ENCODE measurements at places on chromosomes 13 and 19.

DNA sequence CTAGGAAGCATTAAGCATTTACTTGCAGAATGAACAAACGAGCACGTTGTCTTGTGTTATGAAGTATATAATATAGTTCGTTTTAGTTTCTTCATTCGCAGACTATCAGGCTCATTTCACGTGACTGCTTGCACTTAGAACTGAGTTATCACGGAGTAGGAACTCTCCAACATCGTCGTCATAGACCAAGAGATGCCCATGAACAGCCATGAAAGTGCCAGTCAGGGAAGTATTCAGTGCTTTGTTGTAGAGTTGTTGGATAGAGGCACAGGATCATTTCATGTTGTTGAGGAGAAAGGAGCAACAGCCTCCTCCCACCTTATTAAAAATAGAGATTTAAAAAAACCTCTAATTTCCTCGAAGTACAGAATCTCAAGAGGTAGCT is 977 bp upstream of the IL17D start:
- no peak for DNase-seq

- no peak for DNase-seq
Measured at GRCh38 chr19:14317157-14317556, 64.1 kb upstream of the ADGRE5 start.

DNA sequence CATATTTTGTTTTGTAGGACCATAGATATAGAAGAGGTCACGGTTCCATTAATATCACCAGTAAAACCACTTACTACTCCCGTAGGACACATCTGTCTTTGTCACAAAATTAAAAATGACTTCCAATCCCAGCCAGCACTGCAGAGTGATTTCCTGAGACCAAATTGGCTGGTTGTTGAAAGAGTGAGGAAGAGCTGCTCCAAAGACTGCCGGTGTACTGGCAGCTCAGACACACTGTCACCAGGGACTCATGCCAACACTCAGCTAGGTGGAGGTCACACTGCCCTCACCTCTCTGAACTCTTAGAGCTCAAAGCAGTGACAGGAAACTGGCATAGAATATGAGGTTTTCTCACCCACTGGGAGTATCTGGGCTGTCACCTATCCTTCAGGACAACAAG is 52.1 kb downstream of the FLT1 start:
- DNase-seq = no peak

GRCh38 chr19:33259539-33259938 is 33.9 kb upstream of the SLC7A10 start:
- no peak for DNase-seq

GRCh38 chr13:42129033-42129432 is 80.6 kb downstream of the DGKH start:
- DNase-seq = no peak

GRCh38 chr19:38670921-38671398 is 23.5 kb downstream of the ACTN4 start:
- DNase-seq = no peak

All from activated CD4-positive, CD25-positive, alpha-beta regulatory T cell treated with anti-CD3 and anti-CD28 coated beads, Interleukin-2, amount 50 U/mL, for 72 hours (primary cell).